Urinary bladder (tissue), 4 donors: ENCODE measurements at places on chromosomes 1 and 21. TPM values are rescaled to one million over a fixed set of nuclear protein-coding genes. Genes with fewer than 3 reads are reported as not detected.

Gene CFHR4
- total RNA-seq, result not detected

Gene ASCL5
- not detected for total RNA-seq

Gene PATJ
- 33.1 TPM for total RNA-seq

Gene SLC30A10
- total RNA-seq, result 1.4 TPM

Gene SFT2D2
- 41.9 TPM for total RNA-seq

Gene MYCL
- 35.1 TPM for total RNA-seq

GRCh38 chr1:15941044-15941840 lies 34.7 kb downstream of the ZBTB17 start:
- no peak for DNase-seq

GRCh38 chr1:12001249-12001917 lies 17.9 kb upstream of the MIIP start:
- no peak for DNase-seq

DNA sequence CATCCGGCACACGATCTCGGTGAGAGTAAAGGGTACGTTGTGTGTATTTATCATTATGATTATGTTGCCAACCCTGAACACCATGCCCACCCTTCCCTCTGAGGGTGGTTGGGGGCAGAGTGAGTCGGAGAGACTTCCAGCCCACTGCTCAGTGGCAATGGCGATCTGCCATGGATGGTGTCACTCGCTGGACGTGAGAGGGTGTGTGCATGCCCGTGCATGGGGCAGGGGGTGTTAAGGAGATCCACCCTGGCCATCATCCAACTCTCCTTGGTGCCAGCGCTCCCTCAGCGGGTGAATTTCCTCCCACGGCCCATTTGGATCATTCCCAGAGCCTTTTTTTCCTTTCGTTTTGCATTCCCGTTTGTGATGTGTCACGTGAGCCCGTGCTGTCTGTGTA lies 74.1 kb upstream of the CNTN2 start:
- DNase-seq, result no peak
